Stimulated activated CD4-positive, alpha-beta T cell treated with anti-CD3 and anti-CD28 coated beads, Interleukin-12 subunit alpha, Interleukin-12 subunit beta, amount 100 ng/mL, for 24 hours (primary cell): ENCODE measurements at places on chromosomes 3 and 15.
A peak's percentile ranks its signal among the peaks of the same experiment; 100 is the strongest.

DNA sequence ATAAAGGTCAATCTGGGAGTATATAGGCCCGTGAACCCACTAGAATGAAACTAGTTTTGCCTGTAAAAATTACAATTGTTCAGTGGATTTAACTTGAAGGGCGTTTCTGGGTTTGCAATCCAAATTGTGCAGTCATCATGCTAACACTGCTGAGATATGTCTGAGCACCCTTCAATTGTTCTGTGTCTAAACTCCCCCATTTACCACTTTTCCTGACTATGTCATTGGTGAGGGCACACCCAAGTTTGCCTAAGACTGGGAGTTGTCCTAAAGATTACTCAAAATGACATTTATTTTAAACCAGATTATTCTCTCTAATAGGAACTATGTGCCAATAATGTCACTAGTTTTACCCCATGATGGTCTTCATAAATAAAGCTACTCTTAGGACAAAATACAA, 54.6 kb downstream of the EMC4 start:
- DNase-seq, result no peak

DNA sequence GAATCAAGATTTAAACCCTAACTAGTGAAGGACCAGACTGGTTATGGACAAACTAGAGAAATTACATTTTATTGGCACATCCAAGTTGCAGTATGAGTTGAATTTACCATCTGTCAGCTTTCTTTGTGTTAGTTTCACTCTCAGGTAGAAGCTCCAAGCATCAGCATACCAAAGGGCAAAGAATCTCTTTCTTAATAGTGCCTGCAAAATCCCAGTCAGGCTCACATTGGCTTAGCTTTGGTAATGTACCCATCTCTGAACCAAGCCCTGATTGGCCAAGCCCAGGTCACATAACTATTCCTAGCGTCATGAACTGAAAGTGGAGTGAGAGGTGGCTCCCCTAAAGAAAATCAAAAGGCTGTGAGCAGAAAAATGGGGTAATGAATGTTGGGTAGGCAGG, 66.9 kb downstream of the CCNL1 start:
- DNase-seq, result no peak

DNA sequence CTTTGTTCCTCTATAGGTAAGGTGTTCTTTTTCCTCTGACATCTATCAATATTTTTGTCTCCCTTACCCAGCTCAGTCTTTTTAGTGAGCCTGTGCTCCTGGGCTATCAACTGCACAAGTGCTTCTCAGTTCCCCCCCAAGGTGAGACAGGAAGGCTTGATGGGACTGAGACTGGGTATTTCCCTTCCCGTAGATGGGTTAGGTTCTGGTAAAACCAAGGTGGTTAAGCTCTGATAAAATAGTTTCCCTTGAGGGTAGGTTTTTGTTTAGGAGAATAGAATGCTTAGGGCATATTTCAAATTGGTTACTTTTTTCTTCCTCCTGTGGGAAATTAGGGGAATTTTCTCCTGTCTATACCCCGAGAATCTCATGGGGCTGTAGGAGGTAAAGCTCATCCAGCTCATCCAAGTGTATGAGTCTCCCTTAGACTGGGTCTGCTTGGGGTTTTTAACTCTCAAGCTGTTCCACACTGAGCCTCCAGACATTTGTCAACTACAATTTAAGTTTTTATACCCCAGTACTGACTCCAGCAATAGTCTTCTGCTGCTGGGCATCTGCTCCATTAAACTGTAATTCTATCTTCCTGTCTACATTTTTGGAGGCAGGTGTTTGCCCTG, 44.9 kb downstream of the OXSR1 start:
- no peak for DNase-seq

GRCh38 chr3:126496894-126497850, 20.4 kb downstream of the UROC1 start:
- no peak for DNase-seq

DNA sequence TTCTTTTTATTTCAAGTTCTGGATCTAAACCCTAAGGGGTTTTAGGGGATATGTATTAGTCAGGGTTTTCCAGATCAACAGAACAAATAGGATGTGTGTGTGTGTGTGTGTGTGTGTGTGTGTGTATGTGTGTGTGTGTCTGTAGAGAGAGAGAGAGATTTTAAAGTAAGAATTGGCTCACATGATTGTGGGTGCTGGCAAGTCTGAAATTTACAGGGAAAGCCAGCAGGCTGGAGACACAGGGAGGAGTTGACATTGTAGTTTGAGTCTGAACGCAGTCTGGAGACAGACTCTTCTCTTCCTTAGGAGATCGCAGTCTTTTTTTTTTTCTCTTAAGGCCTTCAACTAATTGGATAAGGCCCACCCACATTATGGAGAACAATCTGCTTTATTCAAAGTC, 428.8 kb upstream of the TBL1XR1 start:
- no peak for DNase-seq

GRCh38 chr15:98778263-98778959, 130.1 kb downstream of the IGF1R start:
- no peak for DNase-seq

- peak; percentile 11 for DNase-seq
Observed at GRCh38 chr3:68007621-68008226, 353.3 kb upstream of the SUCLG2 start.

- DNase-seq, result no peak
Observed at GRCh38 chr3:57230006-57230405, 2.5 kb downstream of the APPL1 start.

- DNase-seq, result no peak
Observed at GRCh38 chr3:175149675-175150074, 290.5 kb downstream of the NAALADL2 start.

DNA sequence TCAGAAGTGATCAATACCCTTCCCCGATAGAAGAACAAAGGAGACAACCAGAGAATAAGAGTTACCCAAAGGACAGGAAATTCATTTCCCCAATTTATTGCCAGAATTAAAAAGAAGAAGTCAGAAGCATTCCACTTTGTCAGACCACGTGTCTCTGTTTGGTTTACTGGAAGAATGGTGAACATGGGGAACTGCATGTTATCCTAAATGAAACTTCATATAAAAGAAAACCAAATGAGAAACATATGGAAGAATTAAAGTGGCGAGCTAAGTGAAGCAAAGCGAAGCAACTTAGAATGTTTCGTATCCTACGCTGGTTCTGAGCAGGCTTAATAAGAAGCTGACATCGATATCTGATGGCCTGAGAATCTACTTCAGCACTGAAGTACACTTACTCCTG, 190.7 kb downstream of the MAGI1 start:
- no peak for DNase-seq

DNA sequence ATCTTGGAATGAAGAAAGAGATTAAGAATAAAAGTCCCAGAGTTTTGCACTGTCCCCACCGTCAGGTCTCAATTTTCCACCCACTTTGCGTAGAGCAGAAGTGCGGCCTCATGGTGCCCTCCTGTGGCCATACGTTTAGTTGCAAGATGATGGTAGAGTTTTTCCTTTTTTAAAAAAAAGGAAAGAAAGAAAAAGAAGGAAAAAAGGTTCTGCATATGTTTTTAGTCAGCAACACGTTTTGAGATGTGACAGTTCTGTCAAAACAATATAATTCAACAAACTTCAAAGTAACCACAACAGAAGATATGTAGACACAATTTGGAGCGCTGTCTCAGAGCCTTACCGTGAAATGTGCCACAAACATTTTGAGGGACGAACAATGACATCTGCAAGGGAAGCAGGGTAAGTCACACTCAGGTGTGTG, 24.6 kb downstream of the EBLN2 start:
- peak; percentile 11 for DNase-seq

- DNase-seq, result no peak
Observed at GRCh38 chr3:11375333-11376088, 103.3 kb downstream of the ATG7 start.

DNA sequence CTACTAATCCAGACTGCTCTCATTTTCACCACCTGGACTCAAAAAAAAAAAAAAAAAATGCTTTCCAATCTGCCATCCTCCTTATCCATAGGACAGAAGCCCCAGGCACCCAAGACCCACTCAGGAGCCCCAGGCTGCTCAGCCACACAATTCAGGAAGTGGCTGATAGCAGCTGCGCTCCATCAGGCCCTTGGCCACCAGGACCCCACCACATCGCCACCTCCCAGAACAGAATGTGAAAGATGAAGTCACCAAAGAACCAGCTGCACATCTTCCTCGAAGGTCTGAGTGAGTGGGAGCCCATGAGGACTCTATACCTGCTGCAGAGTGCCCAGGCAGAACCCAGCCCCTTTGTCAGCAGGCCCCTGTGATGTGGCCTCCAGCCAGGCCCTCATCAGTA, 19.5 kb downstream of the POC1A start:
- DNase-seq, result no peak

DNA sequence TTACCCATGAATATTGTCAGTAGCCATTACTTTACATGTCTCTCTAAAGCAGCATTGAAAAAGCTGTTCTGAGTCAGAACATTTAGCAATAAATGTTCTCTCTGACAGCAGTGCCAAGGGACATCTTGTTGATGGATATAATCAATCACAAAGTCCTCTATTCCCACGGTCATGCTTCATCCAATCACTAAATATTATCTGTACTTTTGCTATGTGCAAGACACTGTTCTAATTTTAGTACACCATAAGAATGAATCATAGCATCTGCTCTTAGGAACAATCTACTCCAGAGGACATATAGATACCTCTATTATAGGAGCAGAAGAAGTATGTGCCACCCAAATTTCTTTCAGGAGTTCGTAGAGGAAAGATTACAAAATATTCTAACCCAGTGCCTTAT, 142.5 kb upstream of the MBNL1 start:
- DNase-seq, result no peak

DNA sequence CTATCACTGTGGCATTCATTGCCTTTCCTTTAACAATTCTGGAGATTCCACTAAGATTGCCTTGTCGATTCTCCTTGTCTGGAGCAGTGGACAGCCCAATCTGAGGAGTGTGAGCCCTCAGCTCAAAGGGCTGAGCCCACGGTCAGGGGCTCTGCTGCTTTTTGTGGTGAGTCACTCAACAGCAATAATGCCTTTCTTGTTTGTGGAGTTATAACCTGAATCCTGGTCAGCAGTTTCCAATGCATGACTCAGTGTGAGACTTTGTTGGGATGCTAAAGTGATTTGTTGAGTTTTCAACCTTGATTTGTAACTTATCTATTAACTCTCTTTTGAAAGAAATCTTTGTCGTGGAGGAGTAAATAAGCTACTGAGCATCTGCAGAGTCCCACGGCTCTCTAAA, 183.5 kb downstream of the TJP1 start:
- DNase-seq, result no peak

- DNase-seq, result no peak
Observed at GRCh38 chr3:1664266-1664665, 434.4 kb upstream of the CNTN4 start.

DNA sequence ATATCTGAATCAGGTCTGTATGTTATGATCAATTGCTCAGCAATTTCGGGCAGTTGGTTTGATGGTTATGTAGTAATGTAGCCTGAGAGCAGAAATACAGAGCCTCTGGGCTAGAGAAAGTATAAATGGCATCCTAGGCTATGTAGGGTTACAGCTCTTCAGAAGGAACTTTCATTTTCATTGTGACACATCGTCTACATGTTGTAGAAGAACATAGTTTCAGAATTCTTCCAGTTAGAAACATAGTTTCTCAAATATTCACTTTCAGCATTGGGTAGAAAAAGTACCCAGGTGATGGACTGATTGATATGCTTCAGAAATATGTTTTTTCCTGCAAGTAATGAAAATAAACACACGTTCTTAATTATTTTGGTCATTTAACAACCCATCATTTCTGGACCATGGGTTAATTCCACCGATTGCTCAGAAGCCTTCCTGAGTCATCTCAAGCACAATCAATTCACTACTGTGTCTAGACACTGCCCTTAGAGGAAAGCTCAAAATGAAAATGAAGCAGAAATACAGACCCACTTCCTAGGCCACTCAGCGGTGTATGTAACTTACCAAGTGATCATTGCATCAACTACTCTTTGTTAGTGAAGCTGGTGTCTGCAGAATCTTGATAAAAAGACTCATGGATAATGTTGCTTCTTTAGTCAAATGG, 88.8 kb upstream of the TSEN2 start:
- no peak for DNase-seq

DNA sequence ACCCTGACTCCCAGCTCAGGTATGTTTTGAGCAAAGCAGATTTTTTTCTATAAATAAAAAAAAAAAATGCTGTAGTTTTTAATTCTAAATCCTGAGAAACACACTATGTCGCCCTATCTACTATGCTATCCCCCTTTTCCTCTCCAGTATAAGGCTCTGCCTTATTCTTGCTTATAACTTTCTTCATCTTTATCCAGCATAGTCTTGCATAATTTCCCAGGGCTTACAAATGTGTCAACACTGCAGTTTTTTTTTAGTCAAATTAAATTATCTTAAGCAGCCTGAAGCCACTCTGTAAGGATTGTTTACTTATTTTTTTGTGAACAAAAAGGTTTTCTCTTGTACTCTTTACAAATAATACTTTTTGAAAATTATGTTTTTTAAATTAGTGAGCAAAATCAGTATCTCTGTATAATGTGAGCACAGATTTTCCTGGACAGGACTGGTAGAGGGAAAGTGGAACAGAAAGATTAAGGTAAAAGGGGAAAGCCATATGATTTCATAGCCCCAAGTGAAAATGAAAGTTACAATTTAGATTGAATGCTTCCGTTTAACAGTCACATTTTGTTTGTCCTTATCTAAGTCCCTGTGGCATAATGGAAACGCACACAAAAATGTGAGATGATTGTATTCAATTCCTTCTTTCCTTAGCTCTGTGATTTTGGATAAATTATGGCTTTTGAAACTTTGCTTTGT, 5.6 kb upstream of the PYDC2 start:
- no peak for DNase-seq

DNA sequence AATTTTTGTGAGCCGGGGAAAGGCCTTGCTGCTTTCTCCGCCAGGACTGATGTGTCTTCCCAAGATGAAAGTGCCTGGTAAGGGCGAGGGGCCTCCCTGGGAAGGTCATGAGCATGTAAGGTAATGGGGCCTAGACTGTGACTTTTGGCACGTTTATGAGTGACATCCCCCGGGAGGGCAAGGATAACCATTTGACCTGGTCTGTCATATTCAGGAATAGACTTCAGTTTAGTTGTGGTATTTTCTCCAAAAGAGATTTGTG, 631 bp upstream of the CNBP start:
- no peak for DNase-seq

- DNase-seq, result no peak
Observed at GRCh38 chr3:127902486-127902885, 12.5 kb upstream of the KBTBD12 start.

DNA sequence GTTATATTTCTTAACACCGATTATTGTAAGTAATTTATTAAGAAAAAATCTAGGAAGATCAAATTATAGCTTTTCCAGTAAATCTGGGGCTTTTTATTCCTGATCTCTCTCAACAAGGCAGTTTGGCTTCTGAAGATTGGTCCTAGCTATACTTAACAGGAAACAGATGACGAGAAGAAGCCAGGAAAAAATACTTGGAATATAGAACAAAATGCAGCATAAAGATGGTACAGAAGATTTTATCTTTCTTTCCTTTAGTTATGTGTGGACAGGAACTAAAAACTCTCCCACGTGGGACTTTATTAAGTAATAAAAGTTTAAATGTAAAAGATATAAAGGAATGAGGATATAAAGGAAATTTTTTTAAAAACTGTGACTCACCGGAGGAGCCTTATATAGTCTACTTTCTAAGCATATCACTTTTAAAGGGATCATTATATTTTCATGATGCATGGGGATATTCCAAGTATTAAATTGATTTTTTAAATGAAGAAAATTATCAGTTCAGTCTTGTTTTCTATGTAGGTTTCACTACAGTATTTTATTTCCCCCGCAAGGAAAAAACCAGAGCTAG, 8.2 kb downstream of the B3GNT5 start:
- no peak for DNase-seq

- DNase-seq, result no peak
Observed at GRCh38 chr15:38154255-38154654, 98.4 kb upstream of the SPRED1 start.
